ENCODE measurements at places on chromosomes 7 and 10. TPM values are rescaled to one million over a fixed set of nuclear protein-coding genes. Genes with fewer than 3 reads are reported as not detected.

DNA sequence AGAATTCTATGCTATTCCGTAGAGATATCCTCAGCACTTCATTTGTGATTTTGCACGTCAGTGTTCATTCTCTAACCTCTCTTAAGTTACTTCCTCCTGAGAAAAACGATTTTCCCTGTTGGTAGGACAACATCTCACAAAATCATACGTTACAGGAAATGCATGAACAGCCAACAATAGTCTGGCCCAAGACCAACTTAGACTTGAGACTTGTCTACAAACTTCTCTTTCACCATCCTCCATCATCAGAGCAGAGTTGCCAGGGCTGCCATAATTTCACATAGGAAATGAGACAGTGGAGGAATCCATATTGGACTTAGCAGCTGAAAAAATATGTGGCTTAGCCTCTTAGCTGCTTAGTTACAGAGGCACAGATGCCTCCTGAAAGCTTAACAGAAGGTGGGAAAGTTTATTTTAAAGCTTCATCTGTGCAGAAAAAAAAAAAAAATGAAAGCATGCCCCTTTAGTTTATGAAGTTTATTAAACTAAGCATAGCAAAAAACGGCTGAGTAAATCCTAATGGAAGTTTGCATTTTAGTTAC, 222.5 kb upstream of the CACNA2D1 start:
- peak; percentile 10 for DNase-seq

DNA sequence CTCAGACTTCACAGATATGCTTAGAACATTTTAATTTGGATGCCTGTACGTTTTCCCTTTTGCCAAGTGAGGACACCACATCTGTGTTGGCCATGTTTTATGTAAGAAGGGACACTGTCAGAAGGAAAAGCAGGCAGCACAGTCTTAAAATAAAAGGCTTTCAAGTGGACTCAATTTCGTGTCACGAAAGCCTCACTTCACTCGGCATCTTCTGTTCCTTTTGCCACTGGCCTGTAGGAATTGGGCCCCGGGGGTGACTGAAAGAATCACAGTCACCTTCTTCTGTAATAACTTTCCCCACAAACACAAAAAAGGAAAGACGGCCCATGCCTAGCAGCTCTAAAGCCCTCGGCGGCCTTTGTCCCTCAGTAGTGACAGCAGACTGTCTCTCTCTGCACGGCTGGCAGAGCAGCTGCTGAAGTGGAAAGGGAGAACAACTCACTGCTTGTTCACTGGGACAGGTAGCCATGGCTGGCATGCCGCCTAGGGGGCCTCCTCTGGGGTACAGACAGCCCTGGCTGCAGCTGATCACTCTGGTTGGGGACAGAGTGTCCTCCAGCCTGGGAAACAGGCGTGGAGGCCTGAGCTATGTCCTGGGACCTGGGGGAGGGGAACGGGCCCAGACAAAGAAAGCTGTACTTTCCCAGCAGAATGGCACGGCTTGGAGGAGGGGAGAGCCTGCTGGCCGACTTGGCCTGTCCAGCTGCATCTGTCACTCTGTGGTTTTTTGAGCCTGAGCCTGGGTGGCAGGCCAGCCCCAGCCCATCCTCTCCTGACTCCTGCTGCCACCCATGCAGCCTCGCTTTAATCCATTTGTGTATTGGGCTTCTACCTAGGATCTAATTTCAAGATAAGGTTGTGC, 4.4 kb downstream of the RASSF4 start:
- DNase-seq: peak; percentile 99

GRCh38 chr10:69871074-69871473, 69.4 kb downstream of the COL13A1 start:
- no peak for DNase-seq

ZKSCAN1 gene
- 34.2 TPM for total RNA-seq

DNA sequence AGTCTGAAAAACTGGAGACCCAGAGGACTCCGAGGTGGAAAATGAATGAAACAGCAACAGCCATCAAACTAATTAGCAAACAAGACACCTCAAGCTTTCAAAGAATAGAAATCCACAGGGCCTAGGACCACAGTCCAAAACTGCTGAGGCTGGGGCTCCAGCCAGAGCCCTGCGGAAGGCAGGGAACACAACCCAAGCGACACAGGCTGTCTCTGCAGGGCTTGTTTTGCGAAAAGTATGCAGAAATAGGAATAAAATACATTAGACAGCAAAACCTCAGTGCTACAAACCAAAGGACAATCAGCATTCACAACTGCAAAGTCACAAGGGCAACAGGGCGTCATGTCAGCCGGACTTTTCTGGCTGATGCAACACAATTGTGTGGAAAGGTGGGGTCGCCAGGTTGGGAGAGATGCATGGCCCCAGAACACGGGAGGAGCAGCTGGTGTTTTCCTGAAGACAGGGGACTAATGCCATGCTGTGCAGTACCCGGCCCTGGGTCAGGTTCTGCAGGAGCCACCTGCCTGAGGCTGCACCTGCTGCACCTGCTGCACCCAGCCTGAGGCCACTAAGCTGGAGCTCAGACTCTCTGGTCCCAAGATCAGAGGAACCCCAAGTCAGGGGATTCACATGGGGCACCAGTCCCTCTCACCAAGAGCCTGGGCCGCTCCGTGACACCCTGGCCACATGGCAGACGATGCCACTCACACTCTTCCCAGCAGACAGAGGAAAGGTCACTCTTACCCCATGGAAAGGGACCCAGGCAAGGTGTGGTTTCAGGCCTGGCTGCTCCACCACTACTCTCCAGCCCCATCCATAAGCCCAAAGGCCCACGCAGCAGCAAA, 74.2 kb downstream of the MAD1L1 start:
- no peak for DNase-seq

GRCh38 chr7:99720800-99721595, 14.0 kb downstream of the CYP3A7 start:
- peak; percentile 48 for DNase-seq

Data from myocyte (in vitro differentiated cells).